ENCODE measurements at places on chromosomes 5 and 9.

GRCh38 chr9:69131682-69132081 is 42.4 kb upstream of the TJP2 start:
- peak; percentile 63 for DNase-seq

DNA sequence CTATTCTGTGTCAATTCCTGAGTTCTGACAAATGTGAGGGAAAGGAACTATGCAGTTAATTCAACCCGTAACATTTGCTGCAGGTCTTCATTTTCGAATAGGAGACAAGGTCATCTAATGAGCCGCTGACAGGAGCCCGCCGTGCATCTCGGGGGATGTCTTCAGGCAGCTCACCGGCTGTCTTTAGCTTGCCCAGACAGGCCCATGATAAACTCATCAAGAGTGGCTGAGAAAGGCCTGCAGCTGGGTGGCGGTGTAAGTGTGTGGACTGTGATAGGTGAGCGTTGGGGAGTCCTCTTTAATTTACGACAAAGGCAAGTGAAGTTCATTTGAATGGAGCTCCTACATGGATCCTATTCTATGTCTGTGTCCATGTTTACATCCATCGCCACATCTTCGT is 190.5 kb downstream of the ADCY2 start:
- no peak for DNase-seq

DNA sequence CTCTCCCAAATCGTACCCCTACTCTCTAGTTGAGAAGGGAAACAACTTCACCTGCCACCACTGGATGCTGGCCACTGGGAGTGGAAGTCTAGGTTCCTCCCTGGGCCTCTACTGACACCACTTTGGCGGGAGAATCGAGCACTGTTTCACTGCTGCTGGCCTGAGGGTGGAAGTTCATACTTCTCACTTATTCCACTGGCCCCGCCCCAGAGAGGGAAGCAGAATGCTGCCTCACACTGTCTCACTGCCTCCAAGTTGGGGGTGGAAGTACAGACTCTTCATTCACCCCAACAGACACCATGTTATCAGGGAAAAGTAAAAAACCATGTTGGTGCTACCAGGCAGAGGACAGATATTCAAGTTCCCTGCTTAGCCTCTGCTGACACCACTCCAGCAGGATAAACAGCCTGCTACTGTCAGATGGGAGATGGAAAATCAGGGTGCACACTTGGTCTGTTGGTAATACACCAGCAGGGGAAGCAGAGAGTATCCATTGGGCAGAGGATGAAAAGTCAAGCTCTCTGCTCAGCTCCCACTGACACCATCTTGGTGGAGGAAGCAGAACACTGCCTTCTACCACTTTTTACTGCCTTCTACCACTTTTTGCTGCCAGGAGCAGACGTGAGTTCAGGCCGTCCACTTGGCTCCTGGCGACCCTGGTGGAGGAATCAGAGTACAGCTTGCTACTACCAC is 159.4 kb downstream of the SIL1 start:
- DNase-seq: peak; percentile 15

DNA sequence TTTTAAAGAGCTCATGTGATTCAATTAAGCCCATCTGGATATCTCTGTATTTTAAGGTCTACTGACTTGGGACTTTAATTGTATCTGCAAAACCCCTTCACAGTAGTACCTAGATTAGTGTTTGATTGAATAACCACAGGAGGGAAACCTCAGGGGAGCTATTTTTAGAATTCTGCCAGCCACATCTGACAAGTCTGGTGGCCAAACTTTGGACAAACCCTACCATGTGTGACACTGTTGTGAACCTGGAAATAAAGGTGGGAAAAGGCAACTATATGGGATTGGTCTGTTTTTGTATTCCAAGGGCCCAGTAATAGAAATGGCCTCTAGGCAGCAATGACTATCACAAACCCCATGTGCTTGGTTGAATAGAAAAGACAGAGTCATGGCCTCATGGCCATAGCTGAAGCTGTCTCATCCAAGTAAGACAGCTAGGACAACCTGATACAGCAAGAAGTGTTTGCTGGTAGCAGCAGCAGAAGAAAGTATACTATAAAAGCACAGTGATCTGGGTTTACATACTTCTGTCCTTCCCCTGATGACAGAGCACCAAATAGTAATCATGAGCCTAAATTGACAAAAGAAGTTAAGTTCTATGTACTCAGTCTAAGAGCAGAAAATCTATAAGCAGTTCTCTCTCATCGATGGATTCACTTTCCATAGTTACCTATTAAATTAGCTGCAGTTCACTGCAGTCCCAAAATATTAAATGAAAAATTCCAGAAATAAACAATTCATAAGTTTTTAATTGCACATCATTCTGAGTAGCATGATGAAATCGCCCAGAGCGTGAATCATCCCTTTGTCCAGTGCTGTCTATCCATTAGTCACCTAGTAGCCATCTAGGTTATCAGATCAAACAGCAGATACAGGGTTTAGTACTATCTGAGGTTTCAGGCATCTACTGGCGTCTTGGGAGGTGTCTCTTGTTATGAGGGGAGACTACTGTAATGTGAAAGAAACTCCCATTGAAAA is 189.8 kb downstream of the ARHGAP26 start:
- no peak for DNase-seq

DNA sequence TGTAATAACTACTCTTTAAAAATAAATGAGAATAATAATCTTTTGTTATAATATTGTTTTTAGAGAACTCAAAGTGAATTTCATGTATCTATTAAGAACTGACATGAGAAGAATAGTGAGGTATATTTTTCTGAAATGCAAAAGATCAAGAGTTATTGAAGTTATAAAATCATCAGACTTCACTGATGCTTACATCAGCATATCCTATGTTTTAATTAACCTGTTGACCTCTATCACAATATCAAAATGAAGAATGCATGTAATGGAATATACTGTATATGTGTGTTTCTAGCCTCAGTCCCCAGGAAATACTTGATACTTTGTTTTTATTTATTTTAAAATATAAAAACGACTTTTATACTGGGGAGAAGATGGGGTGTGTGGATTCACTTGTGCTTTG is 533.1 kb downstream of the KCTD16 start:
- no peak for DNase-seq

DNA sequence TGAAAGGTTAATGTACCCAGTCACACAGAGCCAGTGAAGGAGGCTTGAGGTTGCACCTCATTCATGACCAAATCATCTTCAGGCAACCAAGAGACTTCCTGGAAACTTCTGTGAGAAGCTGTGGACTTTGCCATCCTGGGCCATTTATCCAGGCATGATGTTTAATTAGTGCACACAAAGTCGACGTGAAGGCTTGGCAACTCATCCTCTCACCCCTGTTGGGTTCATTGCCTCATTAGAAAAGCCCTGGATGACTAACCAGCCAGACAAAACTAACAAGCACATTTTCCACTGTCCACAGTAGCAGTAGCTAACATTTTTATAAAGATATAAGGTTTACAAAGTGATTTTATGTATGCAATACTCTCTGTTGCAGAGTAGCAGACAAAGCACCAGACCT is 65.7 kb upstream of the ZNF462 start:
- DNase-seq: no peak

GRCh38 chr9:121048618-121049017 is 1.5 kb downstream of the C5 start:
- no peak for DNase-seq

DNA sequence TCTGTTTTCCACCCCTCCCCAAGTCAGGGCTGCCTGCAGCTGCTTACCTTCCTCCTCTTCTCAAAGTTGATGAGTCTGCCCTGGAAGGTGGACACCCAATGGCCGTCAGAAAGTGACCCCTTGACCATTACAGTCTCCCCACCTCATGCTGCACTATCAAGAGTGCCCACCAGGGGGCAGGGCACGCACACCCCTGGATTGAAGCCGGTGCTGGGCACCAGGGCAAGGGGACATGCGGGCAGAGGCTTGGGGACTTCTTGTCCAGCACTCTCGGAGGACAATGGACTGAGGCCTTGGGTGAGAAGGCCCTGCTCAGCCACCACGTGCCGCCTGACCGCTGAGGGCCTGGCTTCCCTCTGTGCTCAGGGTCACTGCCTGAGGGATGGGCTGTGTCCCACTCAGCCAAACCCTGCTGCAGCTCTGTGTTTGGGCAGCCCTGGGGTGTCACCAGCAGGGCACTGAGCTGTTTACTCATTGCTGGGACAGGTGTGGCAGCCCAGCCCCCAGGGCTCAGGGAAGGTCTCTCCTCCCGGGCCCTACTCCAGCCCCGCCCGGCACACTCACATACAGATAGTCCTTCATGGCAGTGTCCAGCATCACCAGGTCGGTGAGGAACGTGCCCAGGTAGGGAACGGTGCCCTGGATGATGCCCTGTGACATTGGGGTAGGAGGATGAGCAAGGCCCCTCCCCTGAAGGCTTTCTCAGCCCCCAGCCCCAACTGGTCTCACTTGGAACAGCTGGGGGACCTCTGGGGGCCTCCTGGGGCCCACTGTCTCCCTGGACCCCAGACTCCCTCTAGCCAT is 17.7 kb downstream of the RALGDS start:
- DNase-seq: peak; percentile 88

GRCh38 chr5:43065948-43066798 is 26.1 kb upstream of the ANXA2R start:
- DNase-seq: peak; percentile 41

DNA sequence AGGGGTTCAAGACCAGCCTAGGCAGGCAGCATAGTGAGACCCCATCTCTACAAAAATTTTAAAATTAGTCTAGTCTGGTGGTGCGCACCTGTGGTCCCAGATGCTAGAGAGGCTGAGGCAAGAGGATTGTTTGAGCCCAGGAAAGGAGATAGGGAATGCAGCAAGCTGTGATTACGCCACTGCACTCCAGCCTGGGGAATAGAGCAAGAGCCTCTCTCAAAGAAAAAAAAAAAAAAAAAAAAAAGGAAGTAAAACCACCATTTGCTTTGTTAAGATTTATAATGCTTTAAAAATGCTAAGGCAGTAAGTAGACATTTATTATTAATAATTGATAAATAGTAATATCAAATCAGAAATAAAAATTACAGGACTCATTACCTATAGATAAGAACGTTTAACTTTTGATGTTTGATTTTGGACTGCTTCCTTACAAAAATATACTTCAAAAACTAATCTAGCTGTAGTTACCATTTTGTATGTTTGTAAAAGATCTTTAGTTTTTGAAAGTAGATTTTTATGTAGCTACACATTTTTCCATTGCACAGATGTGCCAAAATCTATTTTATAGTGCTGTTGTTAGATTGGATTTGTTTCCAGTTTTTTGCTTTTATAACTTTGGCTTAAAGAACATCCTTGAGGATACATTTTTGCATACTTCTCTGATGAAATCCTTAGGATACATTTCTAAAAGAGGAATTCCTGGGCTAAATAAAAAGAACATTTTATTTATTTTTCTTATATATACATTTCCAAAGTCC is 86.4 kb downstream of the INIP start:
- no peak for DNase-seq

All from HuH-7.5 (cell line).